AML-193 (cell line): ENCODE measurements at places on chromosomes 6 and 20.

- no peak for DNase-seq
These were observed 1128.7 kb upstream of the ADGRB3 start for GRCh38 chr6:67506352-67506751.

GRCh38 chr6:155882527-155883333 lies 427.1 kb upstream of the NOX3 start:
- no peak for DNase-seq

DNA sequence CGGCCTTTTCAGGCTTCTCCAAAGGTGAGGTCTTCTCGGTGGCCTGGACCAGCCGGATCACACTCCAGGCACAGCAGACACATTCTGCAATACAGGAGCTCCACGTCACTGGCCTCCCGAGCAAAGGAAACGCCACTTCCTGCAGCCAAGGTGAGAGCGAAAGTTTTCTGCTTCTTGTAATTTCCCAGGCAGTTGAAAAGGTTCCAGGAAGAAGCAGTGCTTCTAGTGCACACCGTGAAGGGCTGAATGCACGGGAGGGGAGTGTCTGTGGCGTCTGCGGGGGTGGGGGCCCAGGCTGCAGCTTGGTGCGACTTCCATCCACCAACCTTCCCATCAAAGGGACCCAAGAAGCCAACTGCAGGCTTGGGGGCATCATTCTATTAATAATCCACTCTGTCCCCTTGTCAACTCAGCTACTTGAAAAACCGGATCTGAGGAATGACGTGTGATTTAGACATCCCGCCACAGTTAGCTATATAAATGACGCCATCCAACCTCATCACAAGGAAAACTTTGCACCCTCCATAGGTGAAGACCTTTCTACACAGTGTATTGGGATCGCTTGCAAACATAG lies 61.1 kb downstream of the NFATC2 start:
- no peak for DNase-seq

DNA sequence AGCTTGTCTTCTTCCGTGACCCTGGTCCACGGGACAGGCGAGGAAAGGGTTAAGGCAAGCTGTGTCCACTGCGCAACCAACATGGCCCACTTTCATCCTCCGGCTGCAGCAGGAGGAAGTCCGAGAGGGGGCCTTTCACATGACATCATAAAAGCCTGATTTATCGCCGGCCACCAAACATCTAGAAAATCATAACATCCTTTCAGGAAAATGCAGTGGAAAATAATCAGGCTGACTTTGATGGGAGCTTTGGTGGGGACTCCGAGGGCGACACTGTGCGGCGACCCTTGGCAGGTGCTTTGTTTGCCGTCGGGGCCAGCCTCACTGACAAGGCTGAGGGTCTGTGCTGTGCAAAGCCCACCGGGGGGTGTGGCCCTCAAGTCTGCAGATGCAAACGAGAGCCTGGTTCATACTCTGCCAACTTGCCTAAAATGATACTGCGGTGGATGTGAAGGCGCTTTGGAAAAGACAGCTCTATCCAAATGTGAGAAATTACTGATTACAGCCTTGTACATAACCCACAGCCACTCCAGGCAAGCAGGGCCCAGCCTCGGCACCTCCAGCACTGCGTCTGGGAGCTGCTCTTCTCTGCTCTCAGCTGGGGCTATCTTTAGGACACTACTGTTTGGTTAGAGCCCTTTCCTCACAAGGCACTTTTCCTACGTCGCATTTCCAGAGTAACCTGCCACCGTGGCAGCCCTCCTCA lies 25.7 kb downstream of the FOXC1 start:
- DNase-seq = no peak

DNA sequence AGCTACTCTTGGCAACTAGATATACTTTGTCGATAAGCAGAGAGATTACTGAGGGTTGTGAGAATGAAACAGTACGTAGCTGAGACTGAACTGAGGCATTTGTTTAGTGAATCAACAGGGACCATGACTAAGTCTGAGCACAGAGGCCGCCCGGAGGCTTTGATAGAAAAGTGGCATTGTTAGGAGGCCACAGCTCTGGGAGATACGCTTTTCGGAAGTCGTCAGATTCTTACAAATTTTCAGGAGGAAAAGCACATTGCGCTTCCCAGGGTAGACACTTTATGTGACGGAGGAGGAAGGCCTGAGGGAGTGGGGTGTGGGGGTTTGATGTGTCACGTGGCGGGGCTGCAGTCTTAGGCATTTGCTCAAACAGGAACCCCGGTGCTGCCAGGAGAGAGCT lies 69.4 kb downstream of the PSMG4 start:
- no peak for DNase-seq

DNA sequence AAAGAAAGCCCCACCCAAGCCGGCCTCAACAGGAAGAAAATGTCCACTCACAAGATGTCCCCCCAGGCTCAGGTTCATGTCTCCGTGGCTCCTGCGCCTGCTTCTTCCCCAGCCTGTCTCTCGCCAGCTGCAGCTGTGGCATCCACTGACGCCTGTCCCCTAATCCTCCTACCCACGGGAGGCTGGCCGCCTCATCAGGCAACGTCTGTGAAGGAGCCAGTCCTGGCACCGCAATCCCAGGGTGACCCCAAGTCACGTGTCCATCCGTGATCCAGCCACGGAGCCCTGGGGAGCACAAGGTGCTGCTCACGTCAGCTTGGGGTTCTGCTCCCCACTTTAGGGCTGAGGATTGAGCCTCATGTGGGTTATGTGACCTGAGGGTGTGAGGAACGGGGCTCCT lies 640.3 kb downstream of the CDH26 start:
- no peak for DNase-seq

- DNase-seq = no peak
These were observed 244.0 kb upstream of the FAM83B start for GRCh38 chr6:54602591-54602990.

DNA sequence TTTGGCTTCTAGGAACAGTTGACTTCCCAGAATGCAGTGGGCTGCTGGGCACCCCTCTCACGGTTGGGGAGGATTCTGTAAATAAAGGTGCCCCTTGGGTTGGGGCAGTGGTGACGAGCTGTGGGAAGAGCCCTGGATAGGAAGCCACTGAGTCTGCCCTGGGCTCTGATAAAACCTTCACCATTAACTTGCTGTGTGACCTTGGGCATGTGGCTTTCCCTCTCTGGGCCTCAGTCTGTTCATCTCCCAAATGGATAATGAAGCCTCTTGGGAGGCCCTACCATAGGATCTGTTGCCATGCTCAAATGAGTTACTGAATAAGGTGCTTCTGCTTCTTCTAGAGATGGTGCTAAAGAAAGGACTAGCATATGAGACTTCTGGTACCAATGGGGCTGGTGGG lies 3.7 kb downstream of the CRIP3 start:
- no peak for DNase-seq

GRCh38 chr6:19991176-19991575 lies 154.0 kb downstream of the ID4 start:
- no peak for DNase-seq

GRCh38 chr6:139821676-139822223 lies 447.3 kb upstream of the CITED2 start:
- no peak for DNase-seq

DNA sequence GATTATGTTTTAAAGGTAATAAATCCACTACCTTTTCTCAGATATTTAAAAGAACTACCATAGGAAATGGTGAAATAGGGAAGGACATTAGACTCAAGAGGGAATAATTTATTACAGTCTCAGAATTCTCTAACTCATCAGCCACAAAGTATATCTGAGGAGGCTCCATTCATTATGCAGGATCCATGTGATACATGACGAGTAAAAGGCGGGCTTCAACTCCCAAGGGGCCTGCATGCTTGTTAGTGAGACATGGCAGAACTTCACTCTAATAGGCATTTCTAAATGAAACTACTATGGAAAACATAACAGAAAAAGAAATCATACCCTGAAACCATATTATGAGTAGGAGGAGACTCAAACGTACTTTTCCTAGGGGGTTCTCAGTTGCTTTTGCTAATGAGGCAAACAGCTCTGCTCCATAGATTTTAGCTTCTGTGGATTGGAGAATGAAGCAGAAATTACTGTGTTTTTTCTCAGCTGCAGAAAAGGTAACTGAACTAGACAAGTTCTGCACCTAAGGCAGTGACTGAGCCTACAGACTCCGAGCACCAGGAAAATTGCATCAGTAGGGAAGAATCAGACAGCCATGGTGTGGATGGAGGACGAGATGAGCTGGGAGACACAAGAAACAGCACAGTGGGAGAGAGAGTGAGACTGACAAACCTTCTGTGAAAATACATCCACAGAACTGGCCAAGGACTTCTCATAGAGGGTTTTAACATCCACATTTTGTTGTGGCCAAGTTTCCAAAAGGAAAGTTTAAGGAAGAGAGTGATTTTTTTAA lies 254.6 kb upstream of the PRDM1 start:
- DNase-seq = no peak

GRCh38 chr6:122930252-122931180 lies 65.5 kb upstream of the CLVS2 start:
- no peak for DNase-seq

- DNase-seq = no peak
These were observed 59.3 kb upstream of the STMND1 start for GRCh38 chr6:17042422-17043147.

- DNase-seq = no peak
These were observed 47.6 kb downstream of the CDH4 start for GRCh38 chr20:61299618-61300017.

DNA sequence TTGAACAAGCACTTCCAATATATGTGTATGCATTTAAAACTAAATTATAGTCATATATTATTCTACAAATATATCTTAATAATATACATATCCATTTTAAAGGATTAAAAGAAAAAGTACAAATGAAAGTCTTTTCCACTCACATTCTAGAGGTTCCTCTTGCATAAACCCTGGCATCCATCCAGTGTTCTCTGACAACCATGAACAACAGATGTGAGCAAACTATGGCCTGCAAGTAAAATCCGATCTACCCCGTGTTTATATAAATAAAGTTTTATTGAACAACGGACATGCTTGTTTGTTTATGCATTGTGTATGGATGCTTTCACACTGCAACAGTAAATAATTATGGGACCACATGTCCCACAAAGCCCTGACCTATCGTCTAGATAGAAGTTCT lies 1122.3 kb downstream of the EPHA7 start:
- no peak for DNase-seq

DNA sequence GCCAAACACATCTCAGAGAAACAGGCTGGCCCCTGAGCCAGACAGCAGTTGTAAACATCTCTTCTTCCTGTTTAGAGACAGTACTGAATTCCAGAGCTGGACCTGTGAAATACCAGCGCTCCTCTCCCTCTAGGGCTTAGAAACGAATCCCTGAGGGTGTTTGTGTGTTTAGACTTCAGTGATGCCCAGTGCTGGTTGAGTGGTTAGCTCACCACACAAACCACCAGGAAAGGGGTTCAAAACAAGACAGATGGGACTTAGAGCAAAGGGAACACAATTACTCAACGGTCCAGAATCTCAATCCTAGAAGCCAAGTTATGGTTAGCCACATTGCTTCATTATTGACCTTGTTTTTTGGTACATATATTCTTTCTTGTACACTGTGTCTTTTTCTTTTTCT lies 108.7 kb upstream of the TMEM170B start:
- DNase-seq = no peak

DNA sequence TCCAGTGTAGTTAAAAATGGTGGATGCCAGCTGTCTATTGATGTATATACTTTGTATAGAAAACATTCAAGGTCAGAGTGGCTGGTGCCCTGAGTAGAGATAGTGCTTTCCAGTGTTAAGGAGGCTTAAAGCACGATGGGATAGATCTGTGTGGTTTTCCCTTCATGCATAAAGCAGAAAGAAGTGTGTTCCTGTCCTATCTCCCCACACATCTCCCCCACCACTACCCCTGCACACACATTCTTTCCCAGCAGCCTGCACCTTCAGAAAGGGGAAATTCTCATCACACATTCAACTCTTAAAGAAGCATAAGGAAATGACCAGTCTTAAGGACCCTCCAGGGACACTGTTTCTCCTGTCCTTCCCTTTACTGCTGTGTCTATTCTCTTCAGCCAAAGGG lies 221.7 kb upstream of the TAB2 start:
- no peak for DNase-seq

- DNase-seq = no peak
These were observed 499.3 kb downstream of the CDKAL1 start for GRCh38 chr6:21033575-21034026.

DNA sequence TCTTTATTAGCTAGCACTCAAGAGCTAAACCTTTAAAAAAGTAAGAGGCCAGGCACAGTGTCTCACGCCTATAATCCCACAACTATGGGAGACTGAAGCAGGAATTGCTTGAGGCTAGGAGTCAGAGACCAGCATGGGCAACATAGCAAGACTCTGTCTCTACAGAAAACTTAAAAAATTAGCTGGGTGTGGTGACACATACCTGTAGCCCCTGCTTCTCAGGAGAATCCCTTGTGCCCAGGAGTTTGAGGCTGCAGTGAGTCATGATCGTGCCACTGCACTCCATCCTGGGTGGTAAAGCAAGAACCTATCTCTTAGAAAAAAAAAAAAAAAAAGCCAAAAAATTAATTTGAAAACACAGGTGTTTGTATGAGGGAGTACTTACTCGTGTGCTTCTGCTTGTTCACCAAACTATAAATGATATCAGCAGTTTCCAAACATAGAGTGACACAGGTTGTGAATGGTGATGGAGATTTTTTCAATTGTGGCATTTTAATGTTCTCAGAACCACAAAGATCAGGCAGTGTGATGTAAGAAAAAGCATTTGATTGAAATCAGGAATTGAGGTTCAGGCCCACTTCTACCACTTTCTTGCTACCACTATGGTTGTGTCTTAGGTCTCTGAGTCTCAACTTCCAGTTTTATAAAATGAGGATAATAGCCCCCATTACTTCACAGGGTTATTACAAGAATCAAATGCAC lies 104.9 kb downstream of the FOXO3 start:
- DNase-seq = no peak

DNA sequence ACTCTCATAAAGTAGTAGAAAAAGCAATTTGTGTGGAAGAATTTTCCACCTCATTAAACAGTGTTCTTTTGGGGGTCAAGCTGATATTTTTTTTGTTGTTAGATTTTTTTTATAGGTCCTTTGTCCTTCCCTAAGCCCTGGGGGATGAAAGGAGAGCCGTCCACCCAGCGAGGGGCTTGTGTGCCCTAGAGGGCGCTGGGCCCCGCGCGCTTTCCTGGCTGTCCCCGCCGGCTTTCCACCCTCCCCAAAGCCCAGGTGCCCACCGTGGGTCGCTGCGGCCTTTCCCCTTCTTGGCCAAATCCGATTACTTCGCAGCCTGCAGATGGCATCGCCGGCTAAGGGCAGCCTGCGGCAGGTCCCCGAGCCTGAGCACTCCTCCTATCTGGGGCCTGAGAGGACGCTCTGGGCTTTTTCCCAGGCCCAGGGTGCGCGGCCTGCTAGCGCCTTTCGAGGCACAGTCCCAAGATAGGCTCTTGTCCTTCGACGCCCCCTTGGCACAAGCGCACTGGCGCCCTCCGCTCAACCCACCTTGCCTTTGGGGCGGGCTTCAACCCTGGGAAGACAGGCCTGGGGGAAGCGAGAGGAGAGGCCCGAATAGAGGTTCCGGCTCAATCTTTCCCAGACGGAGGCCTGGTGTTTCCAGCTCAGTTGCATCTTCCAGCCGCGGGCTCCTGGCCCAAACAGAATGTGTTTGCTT lies 33.6 kb downstream of the TFAP2A start:
- DNase-seq = no peak

GRCh38 chr6:166657531-166657930 lies 30.5 kb upstream of the RPS6KA2 start:
- DNase-seq = no peak
